ENCODE measurements at places on chromosomes 3 and 15. TPM values are rescaled to one million over a fixed set of nuclear protein-coding genes. Genes with fewer than 3 reads are reported as not detected.

LRRN1 gene
- 26.6 TPM for total RNA-seq

P2RY13 gene
- total RNA-seq: 0.75 TPM

MOBP gene
- not detected for total RNA-seq

A4GNT gene
- total RNA-seq: not detected

TRH gene
- total RNA-seq: 0.13 TPM

KCNAB1 gene
- 4.3 TPM for total RNA-seq

OR5H14 gene
- total RNA-seq: not detected

SERPINI2 gene
- 0.04 TPM for total RNA-seq

SMCO1 gene
- 1.6 TPM for total RNA-seq

DNA sequence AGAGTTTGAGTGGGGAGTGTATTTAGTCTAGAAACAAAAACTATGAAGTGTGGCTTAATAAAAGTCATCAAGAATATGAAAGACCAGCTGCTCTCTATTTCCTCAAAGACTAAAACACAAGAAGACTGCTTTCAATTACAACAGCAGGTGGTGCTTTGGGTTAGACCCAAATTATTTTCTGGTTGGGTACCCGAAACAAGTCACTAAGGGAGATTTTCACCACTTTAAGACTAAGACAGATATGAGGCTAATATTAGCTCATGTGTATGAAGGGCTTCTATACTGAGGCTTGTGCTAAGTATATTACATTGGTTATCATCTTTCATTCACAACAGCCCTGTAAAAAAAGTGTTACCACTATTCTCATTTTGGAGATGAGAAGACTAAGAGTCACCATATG lies 43.1 kb downstream of the COL8A1 start:
- no peak for DNase-seq
- H3K27me3 ChIP-seq: no peaks in the 10 kb centered on the region
- no peak overlapping the region for H3K27ac ChIP-seq
- H3K4me3 ChIP-seq: no peak overlapping the region

DNA sequence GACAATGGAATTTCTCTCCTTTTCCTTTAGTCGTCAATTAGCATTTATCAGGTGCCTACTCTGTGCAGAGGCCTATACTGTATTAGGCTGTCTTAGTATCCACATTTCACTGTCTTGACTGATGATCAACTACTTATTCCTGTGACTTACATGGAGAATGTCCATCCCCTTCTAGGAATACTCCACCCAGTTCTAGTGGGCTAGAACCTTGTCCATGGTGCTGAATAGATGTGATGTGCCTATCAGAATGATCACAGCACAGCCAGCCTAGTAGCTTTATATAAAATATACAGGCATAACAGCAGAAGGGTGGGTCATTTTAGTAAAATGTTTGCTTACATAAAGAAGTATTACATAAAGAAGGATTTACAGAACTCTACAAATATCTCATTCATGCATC lies 621.4 kb downstream of the PDCD6IP start:
- H3K4me3 ChIP-seq: no peak overlapping the region
- H3K4me1 ChIP-seq: no peaks in the 10 kb centered on the region
- H3K27ac ChIP-seq: no peak overlapping the region
- H3K27me3 ChIP-seq: no peaks in the 10 kb centered on the region

GRCh38 chr3:156516961-156517360 lies 38.0 kb downstream of the SSR3 start:
- DNase-seq: peak; percentile 31
- H3K27ac ChIP-seq: no peak overlapping the region
- H3K36me3 ChIP-seq: no peaks in the 10 kb centered on the region

DNA sequence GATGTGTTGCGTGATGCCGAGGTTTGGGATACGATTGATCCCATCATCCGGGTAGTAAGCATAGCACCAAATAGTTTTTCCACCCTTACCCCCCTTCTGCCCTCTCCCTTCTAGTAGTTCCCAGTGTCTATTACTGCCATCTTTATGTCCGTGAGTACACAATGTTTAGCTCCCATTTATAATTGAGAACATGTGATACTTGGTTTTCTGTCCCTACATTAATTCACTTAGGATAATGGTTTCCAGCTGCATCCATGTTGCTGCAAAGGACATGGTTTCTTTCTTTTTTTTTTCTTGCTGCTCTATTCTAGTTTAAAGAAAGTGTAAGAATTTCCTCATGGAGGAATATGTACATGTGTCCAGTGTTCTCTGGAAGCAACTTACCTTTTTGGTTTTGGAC lies 51.8 kb downstream of the NSUN3 start:
- DNase-seq: peak; percentile 17
- H3K36me3 ChIP-seq: peaks cover 3% of the 10 kb centered on the region
- no peak overlapping the region for H3K4me3 ChIP-seq
- H3K27me3 ChIP-seq: no peaks in the 10 kb centered on the region
- H3K4me1 ChIP-seq: no peaks in the 10 kb centered on the region

GRCh38 chr3:77190374-77190773 lies 150.5 kb downstream of the ROBO2 start:
- H3K27me3 ChIP-seq: no peaks in the 10 kb centered on the region
- peak overlapping the region; percentile 47 for H3K27ac ChIP-seq
- peak; percentile 91 for DNase-seq
- H3K36me3 ChIP-seq: no peaks in the 10 kb centered on the region

- H3K4me1 ChIP-seq: no peaks in the 10 kb centered on the region
- no peaks in the 10 kb centered on the region for H3K36me3 ChIP-seq
- no peaks in the 10 kb centered on the region for H3K27me3 ChIP-seq
- no peak overlapping the region for H3K4me3 ChIP-seq
- no peak overlapping the region for H3K27ac ChIP-seq
- DNase-seq: no peak
These were observed 301.4 kb upstream of the TGFBR2 start for GRCh38 chr3:30305021-30305420.

DNA sequence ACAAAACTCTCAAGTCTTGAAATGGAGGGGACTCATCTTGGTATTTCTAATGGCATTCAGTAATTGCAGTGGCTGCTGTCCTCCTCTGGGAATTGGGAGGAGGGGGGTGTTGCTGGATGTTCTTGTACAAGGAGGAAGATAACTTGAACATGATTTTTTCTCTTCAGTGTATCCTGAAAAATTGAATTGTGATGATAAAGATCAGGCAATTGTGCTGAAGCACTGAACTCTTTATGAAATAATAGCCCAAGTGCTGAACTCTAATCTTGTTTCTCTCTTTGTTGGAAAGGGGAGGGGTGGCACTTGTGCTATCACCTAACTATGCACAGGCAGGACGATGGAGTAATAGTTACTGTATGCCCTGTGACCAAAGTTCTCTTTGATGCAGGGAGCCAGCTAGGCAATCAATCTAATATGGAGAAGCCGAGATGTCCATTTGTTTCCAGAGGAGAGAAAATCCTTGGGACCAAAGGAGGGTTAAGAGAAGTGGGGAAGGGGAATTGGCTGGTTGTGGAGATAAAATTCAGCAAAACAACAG lies 68.1 kb upstream of the ATP2C1 start:
- no peak overlapping the region for H3K27ac ChIP-seq
- no peak overlapping the region for H3K4me3 ChIP-seq
- H3K4me1 ChIP-seq: peaks cover 3% of the 10 kb centered on the region
- DNase-seq: no peak
- no peaks in the 10 kb centered on the region for H3K36me3 ChIP-seq
- H3K27me3 ChIP-seq: no peaks in the 10 kb centered on the region

DNA sequence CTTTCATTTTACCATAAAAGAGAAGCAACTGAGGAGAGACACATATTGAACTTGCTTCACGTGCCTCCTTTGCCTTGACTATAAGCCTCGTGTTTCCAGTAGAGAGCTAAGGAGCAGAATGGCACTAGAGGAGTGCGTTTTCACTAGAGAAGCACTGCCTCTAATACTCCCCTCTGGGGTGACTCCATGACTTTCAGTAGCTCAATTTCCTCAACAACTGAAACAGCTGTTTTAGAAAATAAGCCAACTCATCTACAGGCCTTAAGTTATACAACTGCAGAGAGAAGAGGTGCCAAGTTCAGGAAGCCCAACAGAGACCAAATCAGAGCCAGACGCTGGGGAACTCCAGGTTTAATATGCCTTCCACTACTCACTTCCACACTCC lies 1.9 kb downstream of the UBP1 start:
- H3K4me1 ChIP-seq: peaks cover 12% of the 10 kb centered on the region
- H3K36me3 ChIP-seq: no peaks in the 10 kb centered on the region
- H3K4me3 ChIP-seq: peak overlapping the region; percentile 92
- H3K27ac ChIP-seq: peak overlapping the region; percentile 93

DNA sequence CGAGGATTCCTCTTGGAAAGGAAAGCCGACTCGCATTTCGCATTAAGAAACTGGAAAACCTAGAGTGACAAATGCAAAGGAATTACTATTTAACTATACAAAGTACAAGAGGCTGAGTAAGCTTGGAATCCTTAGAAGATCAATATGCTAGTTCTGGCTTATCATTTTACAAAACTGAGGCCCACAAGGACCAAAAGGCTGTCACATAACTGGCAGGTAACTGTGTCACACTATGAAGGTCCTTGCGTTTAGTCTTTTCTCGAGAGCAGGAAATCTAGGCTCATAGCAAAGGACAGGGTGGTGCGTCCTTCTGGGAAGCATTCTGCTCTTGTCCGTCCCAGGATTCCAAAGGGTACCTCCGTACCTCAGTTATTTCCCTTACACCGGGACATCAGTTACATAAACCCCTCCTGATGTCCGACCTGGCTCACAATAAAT lies 629 bp downstream of the RPL24 start:
- H3K27me3 ChIP-seq: no peaks in the 10 kb centered on the region
- H3K4me1 ChIP-seq: peaks cover 19% of the 10 kb centered on the region
- peak; percentile 47 for DNase-seq
- peaks cover 29% of the 10 kb centered on the region for H3K36me3 ChIP-seq

- peak; percentile 54 for DNase-seq
- no peak overlapping the region for H3K27ac ChIP-seq
- H3K4me3 ChIP-seq: no peak overlapping the region
- no peaks in the 10 kb centered on the region for H3K36me3 ChIP-seq
- H3K27me3 ChIP-seq: no peaks in the 10 kb centered on the region
- peaks cover 7% of the 10 kb centered on the region for H3K4me1 ChIP-seq
These were observed 13.1 kb upstream of the PLA2G4D start for GRCh38 chr15:42107473-42107872.

DNA sequence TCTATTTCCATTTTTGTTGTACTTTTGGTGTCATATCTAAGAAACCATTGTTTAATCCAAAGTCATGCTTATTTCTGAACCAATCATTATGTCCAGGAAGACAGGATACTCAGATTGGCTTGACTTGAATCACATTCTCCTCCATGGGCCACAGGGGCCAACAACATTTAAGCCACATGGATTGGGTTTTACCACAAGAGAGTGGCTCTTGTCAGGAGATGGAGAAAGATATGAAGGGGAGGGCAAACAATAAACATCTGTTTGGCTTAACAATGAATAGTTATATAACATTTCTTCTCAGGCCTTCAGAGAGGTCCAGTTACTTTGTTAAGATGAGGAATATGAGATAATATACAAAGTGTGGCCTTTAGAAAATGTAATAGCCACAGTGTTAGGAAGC lies 44.6 kb downstream of the GXYLT2 start:
- H3K27ac ChIP-seq: no peak overlapping the region
- H3K27me3 ChIP-seq: no peaks in the 10 kb centered on the region
- DNase-seq: no peak

- H3K27me3 ChIP-seq: no peaks in the 10 kb centered on the region
- H3K36me3 ChIP-seq: no peaks in the 10 kb centered on the region
- DNase-seq: no peak
- no peaks in the 10 kb centered on the region for H3K4me1 ChIP-seq
- no peak overlapping the region for H3K4me3 ChIP-seq
These were observed 20.1 kb downstream of the GTF2E1 start for GRCh38 chr3:120762615-120763014.

DNA sequence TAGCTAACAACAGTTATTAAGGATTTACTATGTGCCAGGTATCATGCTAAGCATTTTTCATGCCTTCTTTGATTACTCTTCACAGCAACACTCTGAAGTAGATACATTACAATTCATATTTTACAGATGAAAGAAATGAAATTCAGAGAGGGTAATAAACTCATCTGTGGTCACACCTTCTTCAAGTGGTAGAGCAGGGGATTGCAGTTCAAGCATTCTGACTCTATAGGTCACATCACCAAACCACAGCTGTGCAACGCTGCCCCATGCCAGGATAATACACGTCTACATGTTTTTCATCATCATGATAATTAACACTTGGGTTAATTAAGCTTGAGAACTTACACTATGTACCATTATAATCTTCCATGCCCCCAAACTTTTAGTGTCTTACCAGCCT lies 98.5 kb downstream of the LRRC3B start:
- H3K27ac ChIP-seq: no peak overlapping the region
- peaks cover 2% of the 10 kb centered on the region for H3K4me1 ChIP-seq
- H3K4me3 ChIP-seq: no peak overlapping the region
- H3K27me3 ChIP-seq: no peaks in the 10 kb centered on the region

GRCh38 chr3:108125550-108126071 lies 34.8 kb upstream of the CD47 start:
- H3K27me3 ChIP-seq: no peaks in the 10 kb centered on the region
- no peaks in the 10 kb centered on the region for H3K36me3 ChIP-seq
- no peak overlapping the region for H3K4me3 ChIP-seq

DNA sequence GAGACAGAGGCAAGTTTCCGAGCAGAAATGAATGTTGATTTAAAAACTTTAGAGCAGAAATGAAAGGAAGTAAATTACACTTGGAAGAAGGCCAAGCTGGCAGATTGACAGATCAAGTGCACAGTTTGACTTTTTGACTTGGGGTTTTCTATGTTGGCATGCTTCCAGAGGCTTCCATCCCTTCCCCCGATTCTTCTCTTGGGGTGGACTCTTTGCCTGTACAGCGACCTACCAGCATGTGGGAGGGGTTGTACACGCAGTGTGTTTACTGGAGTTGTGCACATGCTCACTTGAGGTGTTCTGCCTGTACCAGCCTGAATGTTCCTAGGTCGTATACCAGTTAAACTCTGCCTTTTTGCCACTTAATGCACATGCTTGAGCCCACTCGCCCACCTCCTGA lies 701.5 kb upstream of the GBE1 start:
- H3K27me3 ChIP-seq: no peaks in the 10 kb centered on the region
- H3K4me3 ChIP-seq: no peak overlapping the region
- peak; percentile 4 for DNase-seq
- no peak overlapping the region for H3K27ac ChIP-seq
- H3K36me3 ChIP-seq: no peaks in the 10 kb centered on the region

DNA sequence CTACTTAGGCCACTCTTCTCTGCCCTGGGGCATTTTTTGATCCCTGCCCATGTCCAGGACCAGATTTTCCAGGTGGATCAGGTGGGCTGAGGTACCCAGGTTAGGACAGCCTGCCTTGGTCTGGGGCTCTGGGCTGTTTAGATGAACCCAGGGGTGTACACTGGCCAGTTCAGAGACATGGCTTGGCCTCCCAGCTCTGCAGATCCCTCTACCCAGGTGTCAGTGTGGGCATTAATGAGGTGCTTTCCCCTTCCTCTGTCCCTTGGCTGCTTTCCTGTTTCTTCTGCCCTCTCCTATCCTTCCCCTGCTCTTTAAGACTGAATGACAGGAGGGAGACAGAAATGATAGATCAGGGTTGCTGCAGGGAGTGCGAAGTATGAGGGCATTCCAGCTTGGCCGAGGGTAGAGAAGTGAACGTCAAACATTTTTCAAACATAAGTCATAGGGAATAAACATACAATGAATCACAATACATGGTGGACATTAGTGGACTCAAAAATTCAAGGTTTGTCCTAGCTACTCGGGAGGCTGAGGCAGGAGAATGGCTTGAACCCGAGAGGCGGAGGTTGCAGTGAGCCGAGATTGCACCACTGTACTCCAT lies 30.5 kb downstream of the RTP1 start:
- no peak overlapping the region for H3K27ac ChIP-seq
- no peak for DNase-seq
- no peaks in the 10 kb centered on the region for H3K36me3 ChIP-seq
- peaks cover 5% of the 10 kb centered on the region for H3K27me3 ChIP-seq
